PC-9 (cell line): ENCODE measurements at places on chromosomes 1 and 21.
A peak's percentile ranks its signal among the peaks of the same experiment; 100 is the strongest.

DNA sequence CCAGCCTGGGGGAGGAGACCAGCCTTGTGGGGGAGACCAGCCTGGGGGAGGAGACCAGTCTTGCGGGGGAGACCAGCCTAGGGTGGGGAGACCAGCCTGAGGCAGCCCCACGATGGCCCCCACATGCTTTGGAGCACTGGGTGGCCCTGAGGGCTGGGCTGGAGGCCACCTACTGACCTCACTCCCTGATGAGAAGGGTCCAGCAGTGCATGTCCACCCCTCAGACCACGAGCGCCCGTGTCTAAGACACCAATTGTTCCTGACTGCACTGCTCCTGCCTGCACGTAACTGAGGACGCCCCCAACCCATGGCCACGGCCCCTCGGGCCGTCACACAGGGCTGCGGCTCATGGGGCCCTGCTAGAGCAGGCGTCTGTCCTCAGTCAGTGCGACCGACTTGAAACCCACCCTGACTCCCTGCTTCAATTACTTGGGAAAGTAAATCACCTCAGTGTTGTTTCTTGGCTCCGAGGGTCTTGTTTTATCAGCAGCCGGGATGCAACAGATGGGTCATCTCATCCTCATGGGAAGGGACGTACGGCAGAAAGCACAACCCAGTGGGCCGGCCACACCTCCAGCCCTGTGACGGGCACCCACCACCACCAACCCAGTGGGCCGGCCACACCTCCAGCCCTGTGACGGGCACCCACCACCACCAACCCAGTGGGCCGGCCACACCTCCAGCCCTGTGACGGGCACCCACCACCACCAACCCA, at the start of gene SPATC1L:
SPATC1L (minus strand) TSS at position 550 of the 715 bp plus-strand sequence. CDS start 1,643 bp downstream, outside the sequence.
- DNase-seq: peak; percentile 40

DNA sequence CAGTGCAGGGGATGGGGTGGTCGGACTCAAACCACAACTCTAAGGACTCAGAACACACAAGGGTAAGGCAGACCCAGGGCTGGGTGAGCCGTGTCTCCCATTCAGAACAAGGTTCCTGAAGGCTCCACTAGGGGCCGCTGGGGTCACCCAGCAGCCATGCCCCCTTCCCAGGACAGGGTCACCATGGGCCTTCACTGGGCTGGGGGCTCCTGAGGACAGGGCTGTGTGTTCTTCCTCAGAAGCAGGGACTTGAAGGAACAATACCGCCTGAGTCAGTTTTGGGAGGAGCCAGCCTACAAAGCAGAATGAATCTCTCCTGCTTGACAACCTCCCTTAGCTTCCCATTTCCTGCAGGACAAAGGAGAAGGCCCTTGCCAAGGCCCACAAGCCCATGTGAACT, 15.4 kb downstream of the RIMS3 start:
- no peak for DNase-seq

DNA sequence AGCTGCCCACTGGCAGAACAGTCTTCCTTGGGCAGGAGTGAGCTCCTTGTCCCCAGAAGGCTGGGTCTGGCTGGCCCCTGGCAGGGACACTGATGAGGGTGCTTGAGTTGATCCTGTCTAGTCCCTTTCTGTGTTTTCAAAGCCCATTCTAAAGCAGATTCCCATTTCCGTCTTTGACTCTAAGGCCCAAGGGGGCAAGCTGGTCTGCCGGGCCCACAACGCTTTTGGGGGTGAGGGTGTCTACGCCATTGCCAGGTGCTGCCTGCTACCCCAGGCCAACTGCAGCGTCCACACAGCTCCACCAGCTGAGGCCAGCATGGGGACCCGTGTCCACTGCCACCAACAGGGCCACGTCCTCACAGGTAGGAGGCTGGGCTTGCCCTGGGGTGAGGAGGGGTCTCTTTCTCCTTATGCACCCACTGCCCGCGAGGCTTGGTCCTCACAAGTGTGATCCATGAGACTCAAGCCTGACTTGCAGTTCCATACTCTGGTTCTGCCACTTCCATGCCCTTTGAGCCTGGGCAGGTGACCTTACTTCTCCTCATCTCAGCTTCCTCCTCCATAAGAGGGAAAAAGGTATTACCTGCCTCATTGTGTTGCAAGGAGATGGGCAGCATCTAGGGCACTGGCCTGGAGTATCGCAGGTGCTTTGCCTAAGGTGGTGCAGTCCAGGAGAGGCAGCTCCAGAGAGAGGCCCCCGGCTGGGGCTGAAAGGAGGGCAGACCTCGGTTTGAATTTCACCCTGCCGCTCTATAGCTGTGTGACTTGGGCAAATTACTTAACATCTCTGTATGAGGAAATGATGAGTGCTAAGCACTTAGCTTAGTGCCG, 20.2 kb downstream of the PCSK9 start:
- no peak for DNase-seq

DNA sequence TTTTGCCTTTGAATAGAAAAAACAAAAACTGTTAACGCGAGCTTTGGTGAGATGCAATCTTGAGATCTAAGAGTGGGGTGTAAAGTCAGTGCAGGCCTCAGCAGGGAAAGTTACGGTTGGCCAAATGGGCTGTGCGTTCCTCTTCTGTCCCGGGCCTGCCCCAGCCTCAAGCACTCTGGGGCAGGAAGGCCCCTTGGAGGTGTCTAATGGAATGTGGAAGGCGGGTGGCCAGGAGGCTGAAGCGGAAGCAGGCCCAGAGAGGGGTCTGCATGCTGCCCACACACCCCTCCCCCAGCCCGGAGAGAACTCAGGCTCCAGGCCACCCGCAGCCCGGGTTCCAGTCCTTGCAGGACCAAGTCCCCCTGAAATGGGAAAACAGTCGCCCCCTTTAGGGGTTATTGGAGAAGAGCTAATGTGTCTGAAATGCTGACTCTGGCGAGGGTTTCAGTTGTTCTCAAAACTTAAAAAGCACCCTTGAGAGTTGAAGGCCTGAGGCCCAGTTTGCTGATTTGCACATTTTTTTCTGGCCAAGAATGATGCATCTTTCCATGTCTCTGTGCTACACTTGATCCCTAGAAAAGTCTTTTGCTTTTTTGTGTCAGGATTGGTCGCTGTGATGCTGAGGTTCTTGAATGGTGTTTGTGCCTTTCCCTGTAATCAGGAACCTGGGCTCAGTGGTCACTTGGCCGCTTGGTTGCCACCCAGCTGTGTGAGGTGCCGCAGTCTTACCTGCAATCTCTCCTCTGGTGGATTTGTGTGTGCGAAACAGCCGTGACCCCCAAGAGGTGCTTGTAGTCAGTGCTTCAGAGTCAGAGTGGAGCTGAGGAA, 2.0 kb downstream of the COL18A1 start:
- DNase-seq: no peak

DNA sequence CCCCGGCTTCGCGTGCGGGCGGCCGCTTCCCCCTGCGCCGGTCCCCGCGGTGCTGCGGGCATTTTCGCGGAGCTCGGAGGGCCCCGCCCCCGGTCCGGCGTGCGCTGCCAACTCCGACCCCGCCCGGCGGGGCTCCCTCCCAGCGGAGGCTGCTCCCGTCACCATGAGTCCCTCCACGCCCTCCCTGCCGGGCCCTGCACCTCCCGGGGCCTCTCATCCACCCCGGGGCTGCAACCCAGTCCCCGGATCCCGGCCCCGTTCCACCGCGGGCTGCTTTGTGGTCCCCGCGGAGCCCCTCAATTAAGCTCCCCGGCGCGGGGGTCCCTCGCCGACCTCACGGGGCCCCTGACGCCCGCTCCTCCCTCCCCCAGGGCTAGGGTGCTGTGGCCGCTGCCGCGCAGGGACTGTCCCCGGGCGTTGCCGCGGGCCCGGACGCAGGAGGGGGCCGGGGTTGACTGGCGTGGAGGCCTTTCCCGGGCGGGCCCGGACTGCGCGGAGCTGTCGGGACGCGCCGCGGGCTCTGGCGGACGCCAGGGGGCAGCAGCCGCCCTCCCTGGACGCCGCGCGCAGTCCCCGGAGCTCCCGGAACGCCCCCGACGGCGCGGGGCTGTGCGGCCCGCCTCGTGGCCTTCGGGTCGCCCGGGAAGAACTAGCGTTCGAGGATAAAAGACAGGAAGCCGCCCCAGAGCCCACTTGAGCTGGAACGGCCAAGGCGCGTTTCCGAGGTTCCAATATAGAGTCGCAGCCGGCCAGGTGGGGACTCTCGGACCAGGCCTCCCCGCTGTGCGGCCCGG, 159.2 kb downstream of the RUNX1 start:
- peak; percentile 56 for DNase-seq

- DNase-seq: no peak
These were observed 195.0 kb upstream of the EDN2 start for GRCh38 chr1:41679531-41679930.

GRCh38 chr1:162676087-162676486, 43.8 kb downstream of the DDR2 start:
- DNase-seq: no peak

- DNase-seq: no peak
These were observed 77.0 kb downstream of the CTH start for GRCh38 chr1:70487910-70488665.

DNA sequence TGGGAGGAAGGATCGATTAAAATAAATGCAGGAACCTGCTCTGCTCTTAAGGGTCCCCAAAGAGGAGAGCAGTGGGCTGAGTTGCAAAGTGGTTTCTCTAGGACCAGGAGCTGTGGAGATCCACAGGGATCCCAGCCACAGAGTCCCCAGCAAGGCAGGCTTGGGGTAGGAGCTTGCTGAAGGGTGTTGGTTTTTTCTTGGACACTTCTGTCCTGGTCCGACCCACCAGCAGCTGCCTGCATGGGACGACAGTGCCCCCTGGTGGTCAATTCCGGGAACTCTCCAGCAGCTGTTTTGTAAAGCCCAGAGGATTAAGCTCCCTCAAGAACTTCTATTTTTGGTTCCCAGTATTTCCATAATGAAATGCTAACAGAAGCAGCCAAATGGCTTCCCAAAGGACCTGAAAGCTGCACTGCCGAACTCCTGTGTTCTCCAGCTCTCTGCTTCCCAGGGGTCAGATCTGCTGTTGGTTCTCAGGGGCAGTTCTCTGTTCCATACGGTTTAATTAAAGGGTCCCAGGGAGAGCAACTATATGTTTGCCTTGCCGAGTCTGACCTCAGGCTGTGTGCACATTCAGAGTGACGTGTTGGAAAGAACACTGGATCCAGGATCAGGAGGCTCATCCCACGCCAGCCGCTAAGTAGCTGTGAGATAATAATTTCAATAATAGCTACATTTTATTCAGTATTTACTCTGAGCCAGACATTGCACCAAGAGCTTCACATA, 23.2 kb downstream of the NENF start:
- DNase-seq: peak; percentile 80

DNA sequence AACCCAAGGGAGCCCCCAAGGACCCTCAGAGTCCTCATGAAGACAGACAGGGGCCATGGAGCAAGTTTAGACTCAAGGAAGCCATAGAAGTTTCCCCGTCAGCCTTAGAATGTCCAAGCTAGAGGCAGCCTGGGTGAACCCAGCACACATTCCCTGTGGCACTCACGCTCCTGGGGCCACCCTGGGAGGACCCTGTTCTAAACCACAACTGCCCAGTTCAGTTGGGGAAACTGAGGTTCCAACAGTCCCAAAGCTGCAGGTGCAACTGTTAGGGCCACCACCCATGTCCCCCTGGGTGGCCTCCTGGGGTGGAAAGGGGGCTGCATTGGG, 9.3 kb downstream of the WNT3A start:
- DNase-seq: no peak

DNA sequence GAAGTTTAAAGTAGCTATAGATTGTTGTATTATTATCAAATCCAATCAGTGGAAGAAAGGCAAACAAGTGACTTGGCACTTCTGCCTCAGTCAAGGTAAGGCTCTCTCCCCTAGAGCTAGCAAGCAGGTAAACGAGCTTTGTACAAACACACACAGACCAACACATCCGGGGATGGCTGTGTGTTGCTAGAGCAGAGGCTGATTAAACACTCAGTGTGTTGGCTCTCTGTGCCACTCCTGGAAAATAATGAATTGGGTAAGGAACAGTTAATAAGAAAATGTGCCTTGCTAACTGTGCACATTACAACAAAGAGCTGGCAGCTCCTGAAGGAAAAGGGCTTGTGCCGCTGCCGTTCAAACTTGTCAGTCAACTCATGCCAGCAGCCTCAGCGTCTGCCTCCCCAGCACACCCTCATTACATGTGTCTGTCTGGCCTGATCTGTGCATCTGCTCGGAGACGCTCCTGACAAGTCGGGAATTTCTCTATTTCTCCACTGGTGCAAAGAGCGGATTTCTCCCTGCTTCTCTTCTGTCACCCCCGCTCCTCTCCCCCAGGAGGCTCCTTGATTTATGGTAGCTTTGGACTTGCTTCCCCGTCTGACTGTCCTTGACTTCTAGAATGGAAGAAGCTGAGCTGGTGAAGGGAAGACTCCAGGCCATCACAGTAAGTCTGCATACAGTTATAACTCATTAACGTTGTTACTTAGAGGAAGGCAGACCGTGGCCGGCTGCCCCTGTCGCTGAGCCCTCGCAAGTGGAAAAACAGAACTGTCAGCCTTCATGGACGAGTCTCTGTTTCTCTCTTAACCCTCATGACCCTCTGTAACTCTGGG, at the start of gene PALMD:
PALMD (plus strand) TSS at position 415 of the 833 bp plus-strand sequence; CDS start at position 620, 205 bp downstream.
- peak; percentile 83 for DNase-seq

- peak; percentile 91 for DNase-seq
These were observed 55.5 kb downstream of the TGFBR3 start for GRCh38 chr1:91830242-91831131.

DNA sequence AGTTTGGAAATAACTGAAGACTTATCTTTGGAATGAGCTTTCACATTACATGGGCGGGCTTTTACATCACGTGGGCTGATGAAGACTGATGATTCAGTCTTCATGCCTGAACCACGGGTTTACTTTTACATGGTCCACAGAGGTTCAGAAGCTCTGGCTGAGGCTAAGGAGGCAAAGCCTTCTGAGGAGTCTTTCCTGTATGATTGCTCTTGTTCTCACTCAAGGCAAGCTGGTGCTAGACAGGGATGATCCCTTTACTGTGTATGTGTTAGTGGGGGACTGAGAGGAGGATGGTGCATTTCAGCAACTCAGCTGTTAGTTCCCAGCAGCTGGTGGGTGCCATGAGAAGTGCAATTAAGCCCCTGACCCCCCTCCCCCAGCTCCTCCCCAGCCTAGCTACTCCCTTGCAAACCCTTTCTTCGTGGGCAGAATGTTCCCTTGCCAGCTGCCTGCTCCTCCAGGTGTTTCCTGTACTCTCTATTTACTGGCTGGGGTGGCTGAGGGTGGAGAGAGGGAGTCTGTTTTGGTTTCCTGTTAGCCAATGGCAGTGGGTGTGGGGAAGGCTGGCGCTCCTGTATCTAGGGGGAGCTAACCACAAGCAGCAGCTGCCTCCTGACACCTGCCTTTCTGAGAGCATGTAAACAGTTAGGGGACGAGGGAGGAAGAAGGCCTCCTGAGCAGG, 15.4 kb downstream of the BTG2 start:
- no peak for DNase-seq

GRCh38 chr1:1332774-1333480, 1.8 kb downstream of the TAS1R3 start:
- no peak for DNase-seq
